ENCODE measurements at places on chromosomes 1 and 21.
A peak's percentile ranks its signal among the peaks of the same experiment; 100 is the strongest.

GRCh38 chr1:17066361-17067068, 12.7 kb upstream of the SDHB start:
- no peak for DNase-seq

GRCh38 chr1:204528677-204529076, 12.5 kb downstream of the MDM4 start:
- DNase-seq: peak; percentile 73

DNA sequence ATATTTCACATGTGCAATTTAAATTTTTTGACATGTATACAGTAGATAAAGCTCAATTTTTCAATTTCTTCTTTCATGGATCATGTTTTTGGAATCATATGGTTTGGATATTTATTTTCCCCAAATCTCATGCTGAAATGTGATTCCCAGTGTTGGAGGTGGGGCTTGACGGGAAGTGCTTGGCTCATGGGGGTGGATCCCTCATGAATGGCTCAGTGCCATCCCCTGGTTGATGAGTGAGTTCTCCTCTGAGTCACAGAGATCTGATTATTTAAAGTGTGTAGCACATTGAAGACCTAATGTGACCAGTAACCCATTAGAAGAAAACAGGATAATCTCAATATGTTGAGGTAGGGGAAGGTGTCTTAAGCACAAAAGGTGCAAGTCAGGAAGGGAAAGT, 9.1 kb upstream of the IFI16 start:
- DNase-seq: no peak

DNA sequence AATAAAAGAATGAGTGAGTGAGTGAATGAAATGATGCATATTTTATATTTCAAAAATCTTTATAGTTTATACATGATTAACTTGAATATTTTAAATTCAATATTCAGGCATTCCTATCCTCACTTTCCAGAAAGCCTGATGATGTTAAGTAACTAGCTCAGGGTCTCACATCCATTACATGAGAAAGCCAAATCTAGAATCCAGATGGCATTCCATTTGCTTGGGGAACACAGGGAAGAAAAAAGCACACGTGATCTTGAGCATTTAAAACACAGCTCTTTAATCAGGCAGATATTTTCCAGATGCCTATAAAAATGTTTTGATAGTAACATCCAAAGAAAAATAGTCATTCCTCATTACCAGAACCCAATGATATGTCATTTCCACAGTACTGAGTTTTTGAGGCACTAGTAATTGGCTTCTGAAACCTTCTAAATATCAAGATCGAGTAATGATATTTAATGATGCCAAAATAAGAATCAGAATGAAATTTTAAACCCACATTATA, 291.9 kb downstream of the DSCAM start:
- DNase-seq: no peak

- DNase-seq: no peak
These were observed 170.0 kb upstream of the L1TD1 start for GRCh38 chr1:62024690-62025089.

DNA sequence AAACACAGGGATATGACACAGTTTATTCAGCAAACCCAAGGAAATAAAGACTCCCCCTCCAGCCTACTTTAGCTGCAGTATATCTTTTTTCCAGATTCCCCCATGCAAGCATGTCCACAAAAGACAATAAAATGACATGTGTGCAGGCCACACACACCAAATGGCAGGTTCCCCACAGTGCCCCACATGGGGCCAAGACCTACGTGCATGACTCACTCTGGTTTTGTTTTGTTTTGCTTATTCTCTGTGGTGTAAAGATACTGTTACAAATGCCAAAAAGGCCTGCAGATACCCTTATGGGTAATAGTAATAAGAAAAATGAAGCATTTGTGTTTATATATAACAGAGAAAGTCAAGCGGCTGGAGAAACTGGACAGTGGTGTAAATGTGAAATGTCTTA, 71.6 kb downstream of the RD3 start:
- no peak for DNase-seq

DNA sequence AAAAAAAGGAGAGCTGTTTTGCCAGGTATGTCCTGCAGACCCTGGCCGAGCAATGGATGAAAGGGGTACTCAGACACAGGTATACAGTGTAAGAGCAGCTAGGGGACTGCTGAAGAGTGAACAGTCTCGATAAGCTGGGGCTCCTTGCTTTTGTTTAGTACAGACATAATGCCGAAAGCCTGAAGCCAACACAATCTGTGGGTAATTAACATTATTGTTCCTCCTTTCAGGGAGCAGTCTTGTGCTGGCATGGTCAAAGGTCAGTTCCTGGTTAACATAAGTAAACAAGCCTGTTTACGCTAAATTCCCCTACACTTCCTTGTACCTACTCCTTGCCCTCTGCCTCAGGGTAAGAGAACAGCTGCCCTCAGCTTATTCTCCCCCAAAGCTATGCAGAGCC, 272.3 kb upstream of the ST6GALNAC5 start:
- DNase-seq: no peak

DNA sequence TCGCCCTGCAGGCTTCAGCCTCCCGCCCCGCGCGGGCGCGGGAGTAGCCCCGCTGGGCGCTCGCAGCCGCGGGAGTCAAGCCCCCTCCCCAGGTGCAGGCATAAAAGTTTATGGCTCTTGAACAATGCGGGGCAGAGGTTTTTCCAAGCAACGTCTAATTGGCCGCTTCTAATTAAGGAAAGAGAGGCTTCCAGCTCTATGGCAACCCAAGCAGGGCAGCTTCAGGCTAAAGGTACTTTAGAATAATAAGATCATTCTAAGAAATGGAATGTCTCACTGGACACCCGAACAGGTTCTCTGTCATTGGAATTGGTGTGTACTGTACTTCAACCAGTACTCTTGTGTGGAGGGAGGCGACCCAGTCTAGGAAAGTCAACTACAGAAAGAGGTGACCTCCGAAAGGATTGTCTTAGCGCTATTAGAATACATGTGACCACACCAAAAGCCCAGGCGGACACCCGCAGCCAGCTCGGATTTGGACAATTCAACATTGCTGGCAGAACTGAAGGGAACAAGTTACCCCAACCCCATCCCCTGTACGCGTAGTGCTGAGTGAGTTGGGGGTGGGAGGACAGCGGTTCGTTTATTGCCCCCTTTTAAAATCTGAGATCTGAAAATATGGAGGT, 12.5 kb downstream of the NR5A2 start:
- no peak for DNase-seq

GRCh38 chr1:245558069-245558468, 403.3 kb downstream of the KIF26B start:
- no peak for DNase-seq

DNA sequence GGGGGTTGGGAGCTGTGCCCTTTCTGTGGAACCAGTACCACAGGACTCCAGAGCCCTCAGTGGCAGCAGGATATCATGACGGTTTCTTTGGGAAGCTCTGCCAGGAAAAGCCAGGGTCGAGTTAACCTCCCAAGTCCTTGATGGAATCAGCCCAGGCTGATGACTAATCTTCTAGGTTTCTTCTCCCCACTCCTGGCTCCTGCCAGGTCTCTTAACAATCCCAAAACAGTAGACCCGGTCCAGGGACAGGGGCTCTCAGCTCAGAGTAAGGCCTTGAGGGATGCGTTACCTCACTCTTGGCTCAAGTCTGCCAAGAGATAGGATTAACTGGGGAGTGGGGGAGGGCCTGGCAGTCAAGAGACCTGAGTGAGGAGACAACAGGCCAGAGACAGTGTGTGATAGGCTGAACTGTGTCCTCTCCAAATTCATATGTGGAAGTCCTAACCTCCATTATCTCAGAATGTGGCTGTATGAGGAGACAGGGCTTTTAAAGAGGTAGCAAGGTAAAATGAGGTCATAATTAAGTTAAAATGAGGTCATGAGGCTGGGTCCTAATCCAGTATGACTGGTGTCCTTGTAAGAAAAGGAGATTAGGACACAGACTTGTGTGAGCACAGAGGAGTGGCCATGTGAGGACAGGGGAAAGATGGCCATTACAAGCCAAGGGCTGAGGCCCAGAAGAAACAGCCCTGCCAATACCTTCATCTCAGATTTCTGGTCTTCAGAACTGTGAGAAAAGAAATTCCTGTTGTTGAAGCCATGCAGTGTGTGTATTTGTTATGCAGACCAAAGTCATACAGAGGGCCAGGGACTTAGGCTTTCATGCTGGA, 95.0 kb downstream of the BEND5 start:
- no peak for DNase-seq

DNA sequence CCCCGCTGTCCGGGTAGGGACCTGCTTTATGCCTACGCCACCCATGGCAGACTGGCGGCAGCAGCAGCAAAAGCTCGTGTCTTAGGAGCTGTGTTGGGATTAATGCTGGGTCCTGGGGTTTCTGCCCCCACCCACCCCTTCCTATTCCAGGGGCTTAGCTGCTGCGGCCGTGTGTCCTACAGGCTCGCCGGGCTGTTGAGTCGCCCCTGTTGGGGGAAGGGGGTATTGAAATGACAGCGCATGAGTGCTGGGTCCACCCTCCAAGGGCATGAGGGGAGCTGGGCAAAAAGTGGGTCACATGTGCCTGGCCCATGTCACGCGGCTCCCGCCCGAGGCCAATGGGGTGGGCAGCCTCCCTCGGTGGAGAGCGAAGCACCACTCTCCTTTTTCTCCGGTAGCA, 118.3 kb upstream of the COL6A1 start:
- DNase-seq: no peak

GRCh38 chr1:149846042-149846441, 53.3 kb upstream of the BOLA1 start:
- DNase-seq: peak; percentile 49

- no peak for DNase-seq
These were observed 97.3 kb upstream of the BEND5 start for GRCh38 chr1:48873944-48874343.

- DNase-seq: no peak
These were observed 71.1 kb downstream of the IER5 start for GRCh38 chr1:181159451-181160140.

DNA sequence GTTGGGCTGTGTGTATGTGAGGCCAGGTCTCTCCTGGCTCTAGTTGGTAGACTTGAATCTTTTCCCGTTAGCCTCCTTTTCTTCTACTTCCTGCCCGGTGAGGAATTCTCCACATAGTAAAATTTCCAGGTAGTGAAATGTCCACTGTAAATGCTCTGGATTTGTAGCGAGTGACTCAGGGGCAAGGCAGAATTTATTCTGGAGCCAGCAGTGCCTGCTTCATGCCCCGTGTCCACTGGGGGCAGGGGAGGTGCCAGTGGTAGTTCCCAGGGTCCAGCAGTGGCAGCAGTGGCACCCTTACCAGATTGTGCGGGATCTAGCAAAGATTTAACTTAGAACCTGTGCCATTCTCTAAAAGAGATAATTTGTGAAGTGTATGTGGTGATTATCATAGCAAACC, 74.5 kb upstream of the USP24 start:
- DNase-seq: no peak

GRCh38 chr1:201614262-201615015, 75.5 kb downstream of the NAV1 start:
- no peak for DNase-seq

DNA sequence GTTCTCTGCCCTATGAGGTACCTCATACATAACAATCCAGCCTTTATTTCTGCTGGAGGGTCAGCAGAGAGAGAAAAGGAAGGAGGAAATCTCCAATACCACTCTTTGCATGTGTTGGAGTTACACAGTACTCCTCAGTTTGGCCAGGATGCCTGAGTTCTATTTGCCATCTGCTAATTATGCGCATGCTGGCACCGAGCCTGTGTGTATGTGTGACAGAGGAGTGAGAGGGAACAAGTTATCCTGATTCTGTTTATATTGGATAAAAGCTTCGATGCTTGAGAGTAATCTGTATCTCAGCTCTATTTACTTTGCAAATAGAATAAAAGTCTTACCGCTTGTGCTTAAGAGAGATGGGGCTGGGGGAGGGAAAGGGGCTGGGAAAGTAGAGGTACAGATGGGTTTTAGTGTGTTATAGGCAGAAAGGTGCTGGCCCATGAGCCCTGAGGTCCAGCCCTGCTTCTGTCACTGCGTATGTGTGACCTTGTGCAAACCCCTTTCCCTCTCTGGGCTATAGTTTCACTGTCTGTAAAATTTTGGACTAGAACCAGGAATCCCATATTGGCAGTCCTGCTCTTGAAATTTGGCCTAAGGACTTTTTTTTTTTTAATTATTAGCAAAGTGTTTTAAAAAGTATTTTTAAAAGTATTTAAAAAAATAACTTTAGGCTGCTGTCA, 54.5 kb upstream of the PLXNA2 start:
- no peak for DNase-seq

DNA sequence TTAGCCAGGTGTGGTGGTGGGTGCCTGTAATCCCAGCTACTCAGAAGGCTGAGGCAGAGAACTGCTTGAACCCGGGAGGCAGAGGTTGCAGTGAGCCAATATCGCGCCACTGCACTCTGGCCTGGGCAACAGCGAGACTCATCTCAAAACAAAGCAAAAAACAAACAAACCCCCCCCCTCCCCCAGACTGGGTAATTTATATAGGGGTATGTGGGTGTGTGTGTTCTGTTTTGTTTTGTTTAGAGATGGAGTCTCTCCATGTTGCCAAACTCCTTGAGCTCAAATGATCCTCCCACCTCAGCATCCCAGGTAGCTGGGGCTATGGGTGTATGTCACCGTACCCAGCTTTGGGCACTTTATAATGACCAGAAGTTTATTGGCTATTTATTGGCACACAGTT, 73.6 kb downstream of the SLC27A3 start:
- no peak for DNase-seq

GRCh38 chr1:119453021-119453420, 38.1 kb downstream of the HSD3B2 start:
- DNase-seq: no peak

DNA sequence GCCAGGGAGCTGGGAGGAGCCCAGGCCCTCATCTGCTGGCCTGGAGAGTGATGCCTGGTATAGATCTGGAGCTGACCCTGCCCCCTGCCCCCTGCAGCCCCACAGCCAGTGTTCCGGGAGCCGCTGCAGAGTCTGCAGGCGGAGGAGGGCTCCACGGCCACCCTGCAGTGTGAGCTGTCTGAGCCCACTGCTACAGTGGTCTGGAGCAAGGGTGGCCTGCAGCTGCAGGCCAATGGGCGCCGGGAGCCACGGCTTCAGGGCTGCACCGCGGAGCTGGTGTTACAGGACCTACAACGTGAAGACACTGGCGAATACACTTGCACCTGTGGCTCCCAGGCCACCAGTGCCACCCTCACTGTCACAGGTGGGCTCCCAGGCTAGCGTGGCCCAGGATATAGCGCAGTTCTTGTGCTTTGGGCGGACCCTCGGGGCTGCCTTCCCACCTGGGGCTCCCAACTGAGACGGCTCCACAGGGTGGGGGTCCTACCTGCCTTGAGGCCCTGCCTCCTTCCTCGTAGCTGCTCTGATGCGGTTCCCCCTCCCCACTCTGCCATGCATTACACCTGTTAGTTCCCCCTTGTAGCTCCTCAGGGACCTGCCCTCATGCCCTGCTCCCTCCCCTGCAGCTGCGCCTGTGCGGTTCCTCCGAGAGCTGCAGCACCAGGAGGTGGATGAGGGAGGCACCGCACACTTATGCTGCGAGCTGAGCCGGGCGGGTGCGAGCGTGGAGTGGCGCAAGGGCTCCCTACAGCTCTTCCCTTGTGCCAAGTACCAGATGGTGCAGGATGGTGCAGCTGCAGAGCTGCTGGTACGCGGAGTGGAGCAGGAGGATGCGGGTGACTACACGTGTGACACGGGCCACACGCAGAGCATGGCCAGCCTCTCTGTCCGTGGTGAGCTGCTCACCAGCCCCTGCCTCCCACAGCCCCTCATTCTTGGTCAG, 98.7 kb downstream of the OBSCN start:
- DNase-seq: no peak
